ENCODE measurements at places on chromosomes 3 and 15.

GRCh38 chr15:83571820-83572707 lies 81.9 kb upstream of the ADAMTSL3 start:
- no peak for DNase-seq

DNA sequence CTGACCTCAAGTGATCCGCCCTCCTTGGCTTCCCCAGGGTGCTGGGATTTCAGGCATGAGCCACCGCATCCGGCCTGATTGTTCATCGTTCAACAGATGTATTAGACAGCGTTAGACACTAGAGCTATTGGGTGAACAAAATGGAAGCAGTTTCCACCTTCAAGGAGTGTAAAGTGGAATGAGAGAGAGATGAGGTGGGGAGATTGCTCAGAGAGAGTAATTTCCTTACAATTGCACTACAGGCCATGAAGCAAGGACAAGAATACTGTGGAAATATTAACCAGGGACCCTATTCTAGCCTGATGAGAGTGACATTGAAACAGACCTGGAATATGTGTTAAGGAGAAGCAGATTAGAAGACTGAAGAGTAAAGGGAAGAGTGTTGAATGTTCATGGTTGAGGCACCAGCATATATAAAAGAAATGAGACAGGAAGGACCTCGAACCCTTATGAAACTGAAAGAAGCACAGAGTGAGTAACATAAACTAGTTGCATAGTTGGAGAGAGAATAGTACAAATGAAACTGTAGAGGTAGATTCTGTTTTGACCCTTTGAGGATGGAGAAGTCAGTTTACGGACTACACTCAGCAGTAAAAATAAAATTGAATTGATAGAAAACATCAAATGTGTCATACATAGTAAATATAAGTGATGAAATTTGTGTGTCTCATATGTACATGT lies 7.2 kb downstream of the RTF1 start:
- no peak for DNase-seq

DNA sequence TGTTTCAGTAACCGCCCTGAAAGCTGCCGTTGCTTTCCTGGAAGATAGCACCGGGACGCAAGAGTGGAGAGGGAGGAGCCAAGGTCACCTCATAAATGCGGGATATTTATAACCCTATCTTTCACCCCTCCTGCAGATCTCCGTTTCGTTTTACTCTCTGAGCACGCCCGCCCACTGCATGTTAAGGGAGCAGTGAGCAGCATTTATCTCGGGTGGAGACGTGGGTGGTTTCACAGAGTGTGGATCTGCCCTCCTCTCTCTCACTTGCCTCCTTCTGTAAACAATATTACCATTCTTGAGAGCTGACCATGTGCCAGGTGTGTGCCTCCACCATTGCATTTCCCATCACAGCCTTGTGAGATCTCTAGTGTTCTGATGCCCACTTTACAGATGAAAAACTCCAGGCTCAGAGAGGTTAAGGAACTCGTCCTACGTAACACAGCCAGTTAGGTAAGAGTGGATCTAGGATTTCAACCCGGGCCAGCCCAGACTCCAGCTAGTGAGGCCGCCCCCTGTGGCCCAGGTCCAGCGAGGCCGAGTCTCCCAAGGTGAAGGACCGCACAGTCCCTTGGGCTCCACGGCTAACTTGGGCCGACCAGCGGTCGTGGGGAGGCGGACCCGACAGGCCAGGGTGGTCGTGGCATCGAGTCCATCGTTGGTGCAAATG lies 16.9 kb upstream of the SEMA4B start:
- no peak for DNase-seq

- no peak for DNase-seq
Measured at GRCh38 chr3:31871939-31872507, 109.0 kb downstream of the OSBPL10 start.
